ENCODE measurements at places on chromosomes 2 and 18. TPM values are rescaled to one million over a fixed set of nuclear protein-coding genes. Genes with fewer than 3 reads are reported as not detected.
A peak's percentile ranks its signal among the peaks of the same experiment; 100 is the strongest.

DNA sequence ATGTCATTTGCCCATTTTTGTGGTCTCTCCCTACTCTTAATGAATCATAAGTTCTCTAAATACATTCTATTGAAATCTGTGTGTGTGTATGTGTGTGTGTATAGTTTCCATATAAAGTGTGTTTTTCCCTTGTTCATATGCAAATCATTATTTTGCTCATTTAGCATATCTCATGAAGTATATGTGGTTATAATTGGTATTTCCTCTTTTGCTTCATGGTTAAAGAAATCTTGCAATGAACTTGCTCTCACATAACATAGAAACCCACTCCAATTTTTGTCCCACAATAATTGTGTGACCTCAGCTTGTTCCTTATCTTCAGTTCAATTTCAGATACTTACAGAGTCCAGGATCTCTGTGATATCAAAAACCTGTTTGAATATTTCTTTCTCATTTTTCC, 1.2 kb downstream of the CPO start:
- no peak for DNase-seq

- DNase-seq: no peak
These were observed 52.3 kb downstream of the BAZ2B start for GRCh38 chr2:159564081-159564480.

DNA sequence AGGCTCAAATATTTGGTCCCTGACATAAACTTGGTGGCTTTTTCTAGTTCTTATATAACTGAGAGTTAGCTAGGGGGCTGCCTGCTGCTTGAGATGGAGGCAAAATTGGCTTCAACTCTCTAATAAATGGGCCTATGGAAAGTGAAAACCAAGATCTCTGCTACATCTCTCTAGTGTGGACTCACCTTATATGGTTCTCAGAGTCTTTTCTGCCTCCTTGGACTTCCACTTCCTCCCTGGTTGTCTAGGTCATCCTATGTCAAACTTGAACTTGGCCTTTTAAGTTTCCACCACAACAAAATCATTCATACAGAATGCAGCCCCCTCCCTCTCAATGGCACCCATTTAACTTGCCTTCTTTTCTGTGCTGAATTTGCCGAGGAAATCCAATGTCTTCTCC, 23.9 kb upstream of the ARHGAP25 start:
- DNase-seq: no peak

DNA sequence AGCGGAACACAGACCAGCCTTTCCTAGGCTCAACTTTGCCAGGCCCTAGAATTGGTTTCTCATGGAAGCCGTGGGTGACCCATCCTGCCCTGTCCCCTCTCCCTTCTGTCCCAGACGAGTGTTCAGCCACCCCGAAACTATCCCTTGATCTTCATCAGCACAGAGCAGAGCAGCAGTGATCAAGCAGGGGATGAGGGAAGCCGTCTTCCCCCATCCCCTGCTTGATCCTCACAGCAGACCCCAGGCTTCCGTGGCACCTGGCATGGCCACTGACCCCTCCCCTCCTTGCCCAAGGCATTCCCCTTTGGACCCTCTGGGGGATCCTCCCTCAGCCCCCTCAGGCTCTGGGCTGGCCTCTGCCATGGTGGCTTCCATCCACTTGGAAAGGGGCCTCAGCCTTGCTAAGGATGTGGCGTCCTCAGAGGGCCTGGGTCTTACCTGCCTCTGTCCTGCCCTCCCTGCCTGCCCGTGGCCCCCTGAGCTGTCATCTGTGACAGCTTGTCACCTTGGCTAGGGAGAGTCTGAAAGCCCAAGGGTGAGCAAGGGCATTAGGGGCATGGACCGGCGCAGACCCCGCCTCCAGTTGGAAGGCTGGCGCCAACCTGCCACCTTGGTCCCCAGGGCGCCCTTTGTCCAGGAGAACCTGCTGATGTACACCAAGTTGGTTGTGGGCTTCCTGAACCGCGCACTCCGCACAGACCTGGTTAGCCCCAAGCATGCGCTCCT, 10.4 kb upstream of the CCDC74A start:
- DNase-seq: no peak

DNA sequence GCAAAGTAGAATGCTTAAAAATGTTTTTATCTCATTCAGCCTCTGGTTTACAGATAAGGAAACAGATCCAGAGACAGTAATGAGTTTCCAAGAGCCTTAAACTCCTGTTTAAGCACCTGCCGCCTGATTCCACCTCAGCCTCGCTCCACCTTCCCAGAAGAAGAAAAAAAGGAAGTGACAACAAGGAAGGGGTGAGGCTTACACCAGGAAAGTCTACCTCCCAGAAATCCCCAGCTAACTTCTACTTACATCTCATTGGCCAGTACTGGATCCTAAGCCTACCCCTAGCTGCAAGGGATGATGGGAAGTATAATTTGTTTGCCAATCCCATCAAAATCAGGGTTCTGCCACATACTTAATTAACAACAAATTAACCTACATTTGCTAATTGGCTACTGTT, 15.3 kb upstream of the ARID5A start:
- DNase-seq: no peak

GRCh38 chr2:71548646-71549425, 95.5 kb downstream of the DYSF start:
- peak; percentile 78 for DNase-seq

KIF1A gene
- 0.50 TPM for total RNA-seq

AGAP1 gene
- total RNA-seq: 15.8 TPM

UBE2F gene
- total RNA-seq: 216 TPM
